ENCODE measurements at places on chromosomes 2 and 18.

- DNase-seq = no peak
Measured at GRCh38 chr2:115400940-115401339, 958.5 kb downstream of the DPP10 start.

DNA sequence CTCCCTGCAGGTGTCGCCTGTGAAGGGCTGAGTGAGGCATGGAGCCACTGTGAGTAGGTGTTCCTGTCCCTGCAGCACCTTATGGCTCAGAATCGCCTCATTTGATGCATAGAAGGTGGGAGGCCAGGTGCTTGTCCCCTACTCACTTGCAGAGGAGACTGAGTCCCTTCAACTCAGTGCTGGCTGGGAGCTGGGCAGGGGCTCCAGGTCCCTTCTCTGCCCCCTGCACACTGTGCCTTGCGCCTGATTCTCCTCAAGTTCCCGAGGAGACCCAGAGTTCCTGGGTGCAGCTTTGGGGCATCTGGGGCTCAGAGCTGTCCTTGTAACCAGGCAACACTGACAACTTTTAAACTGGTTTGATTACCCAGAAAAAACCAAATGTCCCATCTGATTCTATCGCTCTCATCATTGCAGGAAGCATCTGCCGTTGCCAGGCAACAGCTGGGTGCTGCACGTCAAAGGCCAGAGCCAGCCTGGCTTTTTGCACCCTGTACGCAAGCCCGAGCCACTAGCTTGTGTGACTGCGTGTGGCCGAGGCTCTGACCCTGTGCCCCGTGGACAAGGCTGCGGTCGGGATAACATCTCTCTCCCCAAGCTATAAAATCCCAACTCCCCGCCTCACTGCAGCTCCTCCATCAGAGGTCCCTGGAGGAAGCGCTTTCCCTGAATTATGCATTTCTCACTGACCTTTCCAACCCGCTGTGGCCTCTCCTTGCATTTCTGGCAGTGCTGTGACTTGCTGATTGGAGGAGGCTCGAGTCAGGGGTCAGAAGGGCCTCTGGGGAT is 130.8 kb upstream of the HDAC4 start:
- DNase-seq = no peak

DNA sequence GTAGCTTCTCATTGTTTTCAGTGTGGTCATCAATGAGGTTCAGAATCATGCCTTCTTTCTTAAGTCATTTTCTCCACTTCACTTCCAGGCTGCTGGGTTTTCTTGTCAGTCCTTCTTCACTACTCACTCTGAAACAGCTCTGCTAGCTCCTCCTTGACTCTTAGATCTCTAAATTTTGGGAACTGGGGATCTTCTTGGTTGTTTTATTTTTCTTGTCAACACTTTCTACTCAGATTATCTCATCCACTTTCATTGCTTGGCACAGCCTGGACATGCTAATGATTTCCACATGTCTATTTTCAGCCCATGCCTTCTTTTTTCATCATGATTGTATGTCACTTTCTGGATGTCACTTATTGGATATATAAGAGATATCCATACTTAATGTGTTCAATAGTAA is 517.8 kb upstream of the DSEL start:
- no peak for DNase-seq

DNA sequence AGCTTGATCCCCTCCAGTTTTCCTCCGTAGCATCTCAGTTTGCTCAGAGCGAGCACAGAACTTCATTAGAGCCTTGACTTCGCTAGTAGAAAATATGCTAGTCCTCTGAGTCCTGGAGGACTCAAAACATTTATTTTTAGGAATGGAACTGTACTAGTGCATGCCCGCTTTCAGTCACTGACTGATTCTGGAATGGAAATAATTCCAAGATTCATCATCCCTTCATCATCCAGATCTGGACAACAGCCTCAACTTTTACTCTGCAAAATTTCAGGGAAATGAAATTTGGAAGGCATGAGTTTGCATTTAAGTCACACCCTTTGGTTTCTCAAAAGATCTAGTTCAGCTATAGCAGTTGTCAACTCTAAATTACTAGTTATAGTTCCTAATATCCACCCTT is 304.6 kb downstream of the XIRP2 start:
- DNase-seq = no peak

DNA sequence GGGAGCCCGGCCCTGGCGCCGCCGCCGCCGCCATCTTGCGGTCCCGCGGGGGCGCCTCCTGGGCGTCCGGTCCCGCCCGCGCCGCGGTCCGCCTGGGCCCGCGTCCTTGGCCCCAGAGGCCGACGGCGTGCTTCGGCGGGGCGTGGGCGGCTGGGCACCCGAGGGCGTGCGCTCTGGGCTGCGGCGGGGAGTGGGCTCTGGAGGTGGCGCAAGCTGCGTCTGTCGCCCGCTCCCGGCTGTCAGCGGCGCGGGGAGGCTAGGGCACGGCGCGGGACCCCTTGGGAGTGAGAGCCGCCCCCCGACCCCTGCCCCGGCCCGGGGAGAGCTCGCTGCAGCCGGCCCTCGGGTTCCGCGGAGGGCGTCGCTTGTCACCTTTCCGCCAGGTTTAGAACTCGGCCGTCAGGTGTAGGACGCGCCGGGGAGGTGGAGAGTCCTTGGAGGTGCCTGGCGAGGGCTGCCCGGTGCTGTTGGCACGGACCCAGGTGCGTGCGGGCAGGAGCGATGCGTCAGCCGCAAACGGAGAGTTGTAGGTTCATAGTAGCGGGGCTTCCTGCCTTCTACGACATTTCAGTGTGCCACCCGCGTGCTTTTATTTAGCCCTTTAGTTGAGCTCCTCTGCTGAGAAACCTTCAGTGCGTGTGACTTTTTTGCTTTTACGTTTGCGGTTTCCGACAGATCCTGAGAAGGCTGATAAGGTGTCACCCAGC is 921 bp downstream of the VAPA start:
- peak; percentile 45 for DNase-seq

GRCh38 chr18:58900015-58900649 is 35.5 kb downstream of the ZNF532 start:
- no peak for DNase-seq

DNA sequence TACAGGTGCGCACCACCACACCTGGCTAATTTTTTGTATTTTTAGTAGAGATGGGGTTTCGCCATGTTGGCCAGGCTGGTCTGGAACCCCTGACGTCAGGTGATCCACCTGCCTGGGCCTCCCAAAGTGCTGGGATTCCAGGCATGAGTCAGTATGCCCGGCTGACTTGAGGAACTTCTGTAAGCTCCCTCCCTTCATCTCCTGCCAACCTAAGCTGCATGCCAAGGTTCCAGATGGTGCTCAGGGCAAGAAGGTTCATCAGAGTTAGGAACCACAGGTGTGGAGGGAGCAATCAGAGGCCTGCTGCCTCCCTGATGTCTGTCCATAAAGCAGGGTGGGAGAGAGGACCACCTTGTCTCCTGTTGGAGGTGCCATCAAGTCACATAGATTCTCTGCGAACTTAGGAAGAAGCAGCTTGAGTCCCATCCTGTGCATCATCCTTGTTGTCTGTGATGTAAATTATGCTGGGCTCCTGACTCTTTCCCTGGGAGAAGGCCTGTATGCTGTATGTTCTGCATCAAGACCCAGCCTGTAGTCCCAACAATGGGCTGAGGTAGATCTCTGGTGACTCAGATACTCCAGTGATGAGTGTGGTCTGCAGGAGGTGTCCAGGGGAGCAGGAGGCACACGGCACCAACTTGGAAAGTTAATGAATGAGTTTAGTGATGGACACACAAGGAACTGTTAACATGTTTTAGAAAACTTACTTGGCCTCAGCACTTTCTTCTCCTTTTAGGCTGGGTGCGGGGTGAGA is 53.1 kb downstream of the TMEM17 start:
- DNase-seq = no peak

DNA sequence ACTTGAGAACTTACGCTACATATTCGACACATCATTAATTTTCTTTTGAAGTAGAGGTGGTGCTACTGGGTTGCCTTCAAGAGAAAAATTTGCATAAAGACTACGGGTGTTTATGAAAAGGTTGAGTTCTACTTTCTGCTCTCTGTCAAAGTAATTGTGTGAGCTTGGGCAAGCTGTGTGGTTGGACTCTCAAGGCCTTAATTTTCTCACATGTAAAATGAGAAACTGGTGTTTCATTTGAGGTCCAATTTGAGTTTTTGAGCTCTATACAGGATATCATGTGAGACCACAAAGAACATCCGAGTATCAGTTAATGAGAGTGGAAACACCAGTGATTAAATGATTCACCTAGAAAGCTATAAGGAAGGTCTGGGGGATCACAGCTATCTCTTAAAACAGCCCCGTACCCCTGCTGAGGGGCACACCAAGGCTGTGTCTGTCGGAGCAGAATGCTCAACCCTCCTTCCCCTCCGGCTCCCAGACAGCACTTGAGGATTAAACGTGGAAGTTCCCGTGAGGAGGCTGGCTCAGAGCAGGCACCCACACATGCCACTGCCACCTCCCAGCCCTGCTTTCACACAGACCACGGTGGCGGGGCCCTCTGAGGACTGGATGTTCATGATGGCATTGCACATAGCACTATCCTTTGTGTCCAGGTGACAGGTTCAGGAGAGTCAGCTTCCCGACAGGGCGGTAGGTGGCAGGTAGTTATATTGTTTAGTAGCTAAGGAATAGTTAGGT is 191.8 kb downstream of the RNF144A start:
- DNase-seq = no peak

DNA sequence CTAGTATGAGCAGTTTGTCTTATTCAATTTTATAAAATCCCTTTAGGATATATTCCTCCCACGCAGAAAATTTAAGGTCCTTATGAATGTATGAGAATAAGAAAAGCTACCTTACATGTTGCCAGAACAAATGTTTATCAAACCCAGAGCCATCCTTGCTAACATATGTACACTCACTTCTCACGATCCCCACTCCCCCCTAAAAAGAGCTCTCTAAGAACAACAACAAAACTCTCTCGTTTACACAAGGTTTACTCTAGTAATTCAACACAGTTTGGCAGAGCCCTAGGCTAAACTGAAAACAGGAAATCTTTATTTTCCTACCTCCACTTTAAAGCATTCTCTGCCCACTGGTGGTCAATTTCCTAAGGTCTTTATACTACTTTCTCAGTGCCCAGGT is 504.9 kb downstream of the ZEB2 start:
- no peak for DNase-seq

GRCh38 chr2:222797871-222798270 is 63.0 kb upstream of the ACSL3 start:
- DNase-seq = no peak

GRCh38 chr2:147464737-147465357 is 380.0 kb upstream of the ACVR2A start:
- no peak for DNase-seq

DNA sequence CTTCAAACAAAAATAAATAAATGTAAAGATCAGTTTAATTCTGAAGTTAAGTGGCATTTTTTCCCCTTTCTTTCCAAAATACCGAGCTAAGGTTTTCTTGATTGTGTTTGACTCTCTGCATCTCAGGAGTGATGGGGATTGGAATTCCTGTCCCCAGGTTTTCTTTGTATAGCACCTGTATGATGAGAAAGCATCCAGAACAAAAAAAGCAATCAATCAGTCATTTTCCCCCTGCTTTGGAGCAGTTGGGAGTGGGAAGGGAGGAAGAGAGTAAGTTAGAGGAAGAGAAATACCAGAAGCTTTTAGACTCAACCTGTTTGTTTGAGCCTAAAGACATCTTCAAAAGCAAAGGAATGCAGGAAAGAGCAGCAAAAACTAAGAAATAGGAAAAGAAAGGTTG is 88.5 kb downstream of the RIF1 start:
- DNase-seq = no peak

DNA sequence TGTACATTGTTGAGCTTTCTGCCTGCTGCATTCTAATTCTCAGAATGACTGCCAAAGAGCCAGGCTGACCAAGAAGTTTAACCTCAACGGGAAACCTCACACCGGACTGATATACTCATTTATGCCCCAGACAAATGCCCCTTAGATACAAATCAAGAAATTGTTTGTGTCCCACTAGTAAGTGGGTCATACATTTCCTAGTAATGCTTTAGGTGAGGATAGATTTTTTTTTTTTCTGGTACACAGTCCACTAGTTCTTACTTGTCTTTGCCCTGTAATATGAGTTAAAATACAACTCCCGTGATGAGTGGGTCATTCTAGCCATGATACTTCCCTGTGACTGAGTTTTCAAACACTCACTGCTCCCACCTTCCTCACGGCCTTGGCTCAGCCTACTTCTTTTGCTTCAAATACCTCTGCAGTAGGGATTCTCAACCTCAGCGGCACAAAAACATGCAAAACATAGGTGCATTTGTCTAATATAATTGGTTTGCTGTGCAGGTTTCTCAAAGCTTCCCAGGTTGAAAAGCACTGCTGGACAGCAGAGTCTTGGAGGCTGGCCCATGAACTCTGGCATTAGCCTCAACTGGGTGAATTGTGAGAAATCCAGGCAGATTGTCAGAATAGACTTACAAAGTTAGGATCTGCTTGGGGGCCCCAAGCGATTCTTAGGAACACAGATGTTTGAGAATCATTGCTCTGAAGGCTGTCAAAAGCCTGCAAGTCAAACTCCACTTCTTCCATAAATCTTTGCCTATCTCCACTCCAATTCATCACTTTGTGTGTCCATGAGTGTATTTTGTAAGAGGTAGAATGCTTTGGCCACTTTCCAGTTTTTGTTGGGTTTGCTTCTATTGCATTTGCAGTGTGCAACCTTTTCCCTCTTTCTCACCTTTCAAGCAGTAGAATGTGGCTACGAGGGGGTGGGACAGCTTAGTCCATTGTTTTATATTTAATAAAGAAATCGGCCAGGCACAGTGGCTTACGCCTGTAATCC is 35.5 kb downstream of the TGIF1 start:
- no peak for DNase-seq

DNA sequence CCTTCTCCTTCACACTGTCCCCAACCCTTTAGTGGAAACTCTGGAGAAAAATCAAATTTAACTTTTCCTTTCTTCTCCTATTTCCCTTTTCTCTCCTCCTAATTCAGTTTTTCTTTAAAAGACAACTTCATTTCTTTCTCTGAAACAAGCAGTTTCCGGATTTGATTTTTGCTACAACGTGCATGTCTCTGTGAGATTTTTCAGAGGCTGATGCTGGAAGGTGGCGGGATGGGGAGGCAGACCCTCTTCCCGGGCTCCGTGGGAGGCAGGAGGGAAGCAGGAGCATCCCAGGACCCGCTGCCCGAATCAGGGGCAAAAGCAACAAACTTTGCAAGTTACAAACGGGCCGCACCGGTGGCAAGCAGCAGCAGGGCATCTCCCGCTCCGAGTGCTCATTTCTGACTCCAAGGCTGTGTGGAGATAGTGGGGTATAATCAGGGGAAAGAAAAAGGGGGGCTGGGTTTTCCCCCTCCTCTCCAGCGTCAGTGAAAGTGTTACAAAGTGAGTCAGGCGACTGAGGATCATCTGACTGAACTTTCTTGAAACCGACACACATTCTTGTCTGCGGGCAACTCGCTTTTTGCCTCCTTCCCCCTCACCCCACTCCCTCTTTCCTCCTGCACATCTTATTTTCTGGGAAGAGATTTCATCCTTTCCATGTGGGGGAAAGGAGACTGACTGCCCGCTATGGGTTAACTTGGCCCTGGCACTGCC is 6.4 kb downstream of the ZEB2 start:
- DNase-seq = no peak

DNA sequence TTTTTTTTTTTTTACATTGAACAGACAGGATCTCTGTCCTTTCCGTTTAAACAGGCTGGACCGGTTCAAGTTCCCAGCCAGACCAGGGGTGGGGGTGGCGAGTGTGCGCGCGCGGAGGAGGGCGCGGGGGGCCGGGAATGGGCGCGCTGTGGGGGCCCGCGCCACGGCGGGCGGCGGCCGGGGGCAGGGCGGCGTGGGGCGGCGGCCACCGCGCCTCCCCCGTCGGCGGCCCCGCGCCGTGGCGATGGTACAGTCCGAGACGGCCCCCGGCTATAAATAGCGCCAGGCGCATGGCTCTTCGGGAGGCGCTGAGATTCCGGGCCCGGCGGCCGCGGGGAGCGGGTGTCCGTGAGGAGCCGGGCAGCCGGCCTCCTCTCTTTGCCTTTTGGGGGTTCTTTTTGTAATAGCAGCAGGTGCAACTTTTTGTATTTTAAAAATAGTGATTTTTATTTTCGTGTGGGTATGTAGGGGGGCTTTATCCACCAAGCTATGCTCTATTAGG is 430 bp upstream of the CELF4 start:
- DNase-seq = no peak

Data from germinal center (tissue), 1 donor.